ENCODE measurements at places on chromosomes 6 and 20.

GRCh38 chr6:166614171-166614583 is 12.9 kb downstream of the RPS6KA2 start:
- no peak overlapping the region for H3K4me3 ChIP-seq
- no peaks in the 10 kb centered on the region for H3K36me3 ChIP-seq
- no peak for DNase-seq
- no peaks in the 10 kb centered on the region for H3K4me1 ChIP-seq
- no peaks in the 10 kb centered on the region for H3K27me3 ChIP-seq
- no peak overlapping the region for H3K27ac ChIP-seq

- H3K27ac ChIP-seq, result no peak overlapping the region
- no peaks in the 10 kb centered on the region for H3K27me3 ChIP-seq
- no peak overlapping the region for H3K4me3 ChIP-seq
- H3K36me3 ChIP-seq, result peaks cover 17% of the 10 kb centered on the region
- no peaks in the 10 kb centered on the region for H3K4me1 ChIP-seq
- no peak for DNase-seq
Observed at GRCh38 chr20:43536817-43537440, 21.9 kb upstream of the SGK2 start.

DNA sequence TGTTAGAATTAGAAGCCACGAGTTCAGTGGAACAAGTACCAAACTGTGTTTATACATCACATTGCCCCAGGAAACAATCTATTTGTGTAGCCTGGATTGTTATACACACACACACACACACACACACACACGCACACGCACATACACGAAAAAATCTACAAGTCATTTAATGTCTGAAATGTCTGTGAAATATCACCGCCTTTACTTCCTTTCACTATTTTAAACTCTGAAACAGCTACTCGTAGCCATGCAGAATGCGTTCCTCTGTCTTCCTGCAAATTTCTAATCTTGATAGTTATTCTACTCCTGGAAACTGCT is 84.4 kb upstream of the SCAF8 start:
- no peak overlapping the region for H3K4me3 ChIP-seq
- no peak overlapping the region for H3K27ac ChIP-seq
- H3K36me3 ChIP-seq, result no peaks in the 10 kb centered on the region
- no peaks in the 10 kb centered on the region for H3K4me1 ChIP-seq
- no peak for DNase-seq
- H3K27me3 ChIP-seq, result peaks cover 5% of the 10 kb centered on the region

- H3K4me3 ChIP-seq, result no peak overlapping the region
- H3K27me3 ChIP-seq, result no peaks in the 10 kb centered on the region
- no peak for DNase-seq
- H3K27ac ChIP-seq, result no peak overlapping the region
- peaks cover 19% of the 10 kb centered on the region for H3K4me1 ChIP-seq
Observed at GRCh38 chr20:49866051-49866450, 49.3 kb downstream of the SPATA2 start.

DNA sequence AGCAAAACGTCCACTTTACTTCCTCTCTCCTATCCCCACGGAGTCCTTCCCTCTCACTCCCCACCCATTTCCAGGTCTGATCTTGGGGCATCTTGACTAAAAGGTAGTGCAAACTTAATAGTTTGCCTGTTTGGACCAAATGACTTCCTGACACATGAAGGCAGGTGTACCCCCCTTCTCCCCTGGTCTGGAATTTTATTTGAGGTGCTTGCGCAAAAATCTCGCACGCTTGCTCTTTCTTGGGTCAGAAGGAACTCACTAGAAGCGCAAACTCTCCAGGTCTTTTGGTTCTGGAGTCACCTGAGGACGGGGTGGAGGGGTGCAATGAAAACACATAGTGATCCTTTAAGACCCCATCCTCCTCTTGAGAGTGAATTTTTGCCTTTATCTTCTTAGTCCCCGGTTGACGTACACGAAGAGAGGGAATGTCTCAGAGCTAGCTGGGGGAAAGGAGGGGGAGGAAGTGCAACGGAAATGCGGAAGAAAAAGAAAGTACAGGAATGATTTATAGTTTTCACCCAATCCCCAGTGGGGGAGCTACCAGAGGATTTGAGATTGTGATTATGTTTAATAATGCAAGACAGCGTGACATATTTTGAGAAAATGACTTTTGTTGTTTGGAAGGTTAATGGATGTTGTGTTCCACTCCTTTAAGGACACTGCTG is 4.9 kb downstream of the ADGRB3 start:
- H3K27me3 ChIP-seq, result peaks cover 29% of the 10 kb centered on the region
- H3K36me3 ChIP-seq, result no peaks in the 10 kb centered on the region
- H3K4me1 ChIP-seq, result peaks cover 13% of the 10 kb centered on the region
- no peak overlapping the region for H3K27ac ChIP-seq
- no peak for DNase-seq

GRCh38 chr20:59816146-59816738 is 117.2 kb downstream of the SYCP2 start:
- H3K27ac ChIP-seq, result no peak overlapping the region
- H3K4me1 ChIP-seq, result no peaks in the 10 kb centered on the region
- H3K36me3 ChIP-seq, result no peaks in the 10 kb centered on the region
- DNase-seq, result no peak
- H3K4me3 ChIP-seq, result no peak overlapping the region

- H3K27me3 ChIP-seq, result no peaks in the 10 kb centered on the region
- H3K27ac ChIP-seq, result no peak overlapping the region
- no peak overlapping the region for H3K4me3 ChIP-seq
- H3K36me3 ChIP-seq, result no peaks in the 10 kb centered on the region
- H3K4me1 ChIP-seq, result no peaks in the 10 kb centered on the region
Observed at GRCh38 chr6:48894469-48894868, 568.6 kb downstream of the MMUT start.

GRCh38 chr20:6766433-6766832 is 1.1 kb upstream of the BMP2 start:
- H3K36me3 ChIP-seq, result no peaks in the 10 kb centered on the region
- H3K27ac ChIP-seq, result no peak overlapping the region
- H3K4me1 ChIP-seq, result peaks cover 11% of the 10 kb centered on the region
- no peak for DNase-seq

DNA sequence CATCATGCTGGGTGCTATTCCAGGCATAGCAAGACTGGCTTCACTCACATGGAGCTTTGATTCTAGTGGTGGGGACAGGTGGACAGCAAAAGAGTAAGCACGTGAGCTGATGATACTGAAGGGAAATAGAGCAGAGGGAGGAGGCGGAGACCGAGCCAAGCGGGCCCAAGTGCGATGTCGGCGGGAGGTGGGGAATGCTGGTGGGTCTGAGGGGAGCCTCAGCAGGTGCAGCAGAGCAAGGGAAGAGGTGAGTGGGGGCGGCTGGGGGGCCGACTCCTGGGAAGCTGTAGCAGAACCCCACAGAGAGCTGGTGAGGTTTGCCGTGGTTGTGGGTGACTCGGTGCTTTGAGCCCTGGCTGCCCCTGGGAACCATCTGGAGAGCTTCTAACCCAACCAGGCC is 10.2 kb downstream of the RTEL1 start:
- no peak for DNase-seq
- no peaks in the 10 kb centered on the region for H3K27me3 ChIP-seq
- H3K4me1 ChIP-seq, result no peaks in the 10 kb centered on the region
- H3K36me3 ChIP-seq, result peaks cover 33% of the 10 kb centered on the region

DNA sequence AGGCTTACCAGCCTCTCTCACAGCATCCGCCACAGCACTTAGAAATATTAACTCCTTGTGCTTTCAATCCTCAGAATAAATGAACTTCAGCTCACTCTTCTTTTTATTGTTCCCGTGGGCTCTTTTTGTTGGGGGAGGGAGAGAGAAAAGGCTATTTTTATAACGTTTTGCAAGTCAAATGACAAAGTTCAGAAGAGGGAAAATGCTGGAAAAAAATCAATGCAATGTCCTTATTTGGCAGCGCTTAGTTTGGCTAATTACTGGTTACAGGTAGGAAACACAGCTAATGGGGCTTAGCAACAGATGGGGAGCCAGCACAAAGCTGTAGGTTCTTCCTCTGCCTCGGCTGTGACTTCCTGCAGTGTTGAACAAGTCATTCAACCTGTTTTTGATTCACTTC is 1067.0 kb upstream of the MAP3K7 start:
- H3K4me3 ChIP-seq, result no peak overlapping the region
- H3K27me3 ChIP-seq, result no peaks in the 10 kb centered on the region
- no peak overlapping the region for H3K27ac ChIP-seq
- no peaks in the 10 kb centered on the region for H3K36me3 ChIP-seq
- H3K4me1 ChIP-seq, result no peaks in the 10 kb centered on the region
- no peak for DNase-seq

DNA sequence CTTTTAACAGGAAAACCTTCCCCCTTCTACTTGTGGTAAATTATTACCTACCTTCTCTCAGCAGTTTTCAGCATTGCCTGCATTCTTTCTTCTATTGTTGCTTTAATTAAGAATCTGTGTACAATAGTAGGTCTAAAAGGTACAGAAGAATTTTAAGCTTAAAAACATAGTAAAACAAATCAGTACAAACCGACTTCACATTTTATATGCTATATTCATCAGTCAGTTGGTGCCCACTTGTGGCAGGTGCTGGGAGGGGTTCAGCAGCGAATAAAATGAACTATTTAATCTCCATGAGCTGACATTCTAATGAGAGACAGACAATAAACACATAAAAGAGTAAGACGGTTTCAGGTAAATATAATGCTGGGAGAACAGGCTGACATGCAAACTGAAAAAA is 73.4 kb upstream of the FBXO30 start:
- no peak overlapping the region for H3K4me3 ChIP-seq
- no peak for DNase-seq
- H3K4me1 ChIP-seq, result no peaks in the 10 kb centered on the region
- H3K36me3 ChIP-seq, result peaks cover 11% of the 10 kb centered on the region
- H3K27me3 ChIP-seq, result no peaks in the 10 kb centered on the region

- no peaks in the 10 kb centered on the region for H3K27me3 ChIP-seq
- DNase-seq, result no peak
- H3K36me3 ChIP-seq, result peaks cover 2% of the 10 kb centered on the region
- no peaks in the 10 kb centered on the region for H3K4me1 ChIP-seq
- H3K27ac ChIP-seq, result no peak overlapping the region
Observed at GRCh38 chr6:24564081-24564480, 69.3 kb downstream of the ALDH5A1 start.

GRCh38 chr6:34182751-34183531 is 37.1 kb upstream of the GRM4 start:
- H3K4me3 ChIP-seq, result peak overlapping the region; percentile 79
- DNase-seq, result no peak
- peaks cover 1% of the 10 kb centered on the region for H3K36me3 ChIP-seq
- H3K27me3 ChIP-seq, result no peaks in the 10 kb centered on the region
- peak overlapping the region; percentile 95 for H3K27ac ChIP-seq
- H3K4me1 ChIP-seq, result peaks cover 23% of the 10 kb centered on the region

DNA sequence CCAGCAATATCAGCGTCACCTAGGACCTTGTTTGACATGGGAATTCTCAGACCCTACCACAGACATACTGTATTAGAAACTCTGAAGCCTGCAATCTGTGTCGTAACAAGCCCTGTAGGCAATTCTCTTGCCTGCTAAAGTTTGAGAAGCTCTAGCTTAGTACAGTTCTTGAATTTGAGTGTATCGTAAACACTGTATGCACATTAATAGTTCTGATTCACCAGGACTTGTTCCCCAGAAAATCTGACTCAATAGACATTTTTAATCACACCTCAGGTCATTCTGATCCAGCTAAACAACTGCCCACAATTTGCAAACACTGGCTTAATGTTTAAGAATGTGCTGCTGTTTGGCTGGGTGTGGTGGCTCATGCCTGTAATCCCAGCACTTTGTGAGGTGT is 414.3 kb downstream of the TFAP2A start:
- no peaks in the 10 kb centered on the region for H3K4me1 ChIP-seq
- H3K36me3 ChIP-seq, result no peaks in the 10 kb centered on the region
- no peak overlapping the region for H3K27ac ChIP-seq

DNA sequence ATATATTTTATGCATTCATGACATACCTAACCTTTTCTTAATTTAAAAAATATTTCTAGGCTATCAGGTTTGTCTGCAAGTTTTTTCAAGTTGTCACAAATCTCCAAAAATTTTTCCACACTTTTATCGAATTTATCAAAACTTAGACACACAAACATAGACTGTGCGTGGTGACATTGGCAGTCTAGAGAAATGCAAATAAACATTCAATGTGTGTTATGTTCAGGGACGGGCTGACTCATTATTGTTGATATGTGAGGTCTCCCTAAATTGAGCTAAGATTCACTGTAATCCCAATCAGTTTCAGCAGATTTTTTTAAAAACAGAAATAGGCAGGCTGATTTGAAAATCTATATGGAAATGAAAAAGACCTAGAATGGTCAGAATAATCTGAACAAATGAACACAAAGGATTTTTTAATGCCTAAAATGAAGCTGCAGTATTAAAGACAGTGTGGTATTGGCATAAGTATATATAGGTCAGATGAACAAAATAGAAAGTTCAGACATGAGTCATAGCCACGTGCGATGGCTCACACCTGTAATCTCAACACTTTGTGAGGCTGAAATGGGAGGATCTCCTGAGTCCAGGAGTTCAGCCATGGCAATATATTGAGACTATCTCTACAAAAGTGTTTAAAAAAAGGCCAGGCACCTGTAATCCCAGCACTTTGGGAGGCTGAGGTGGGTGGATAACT is 19.2 kb downstream of the BLTP3A start:
- H3K27me3 ChIP-seq, result no peaks in the 10 kb centered on the region
- no peaks in the 10 kb centered on the region for H3K36me3 ChIP-seq
- H3K27ac ChIP-seq, result no peak overlapping the region
- no peak for DNase-seq
- no peak overlapping the region for H3K4me3 ChIP-seq
